ENCODE measurements at places on chromosomes 12 and 14. TPM values are rescaled to one million over a fixed set of nuclear protein-coding genes. Genes with fewer than 3 reads are reported as not detected.
A peak's percentile ranks its signal among the peaks of the same experiment; 100 is the strongest.

The P2RX2 gene
- total RNA-seq: not detected

The MMP19 gene
- 0.10 TPM for total RNA-seq

DNA sequence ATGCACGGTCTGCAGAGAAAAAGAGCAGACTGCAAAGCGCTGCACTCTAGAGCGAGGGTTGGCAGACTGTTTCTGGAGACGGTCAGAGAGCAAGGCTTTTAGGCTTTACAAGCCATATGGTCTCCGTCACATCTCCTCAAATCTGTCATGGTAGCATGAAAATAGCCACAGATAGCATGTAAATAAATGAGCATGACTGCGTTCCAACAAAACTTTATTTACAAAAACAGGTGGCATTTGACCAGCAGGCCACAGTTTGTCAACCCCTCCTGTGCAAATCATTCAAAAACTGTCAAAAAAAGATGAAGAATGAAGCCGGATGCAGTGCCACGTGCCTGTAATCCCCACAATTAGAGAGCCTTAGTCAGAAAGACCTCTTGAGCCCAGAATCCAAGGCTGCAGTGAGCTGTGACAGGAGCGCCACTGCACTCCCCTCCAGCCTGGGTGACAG lies 18.9 kb downstream of the SYNE3 start:
- no peak for DNase-seq

DNA sequence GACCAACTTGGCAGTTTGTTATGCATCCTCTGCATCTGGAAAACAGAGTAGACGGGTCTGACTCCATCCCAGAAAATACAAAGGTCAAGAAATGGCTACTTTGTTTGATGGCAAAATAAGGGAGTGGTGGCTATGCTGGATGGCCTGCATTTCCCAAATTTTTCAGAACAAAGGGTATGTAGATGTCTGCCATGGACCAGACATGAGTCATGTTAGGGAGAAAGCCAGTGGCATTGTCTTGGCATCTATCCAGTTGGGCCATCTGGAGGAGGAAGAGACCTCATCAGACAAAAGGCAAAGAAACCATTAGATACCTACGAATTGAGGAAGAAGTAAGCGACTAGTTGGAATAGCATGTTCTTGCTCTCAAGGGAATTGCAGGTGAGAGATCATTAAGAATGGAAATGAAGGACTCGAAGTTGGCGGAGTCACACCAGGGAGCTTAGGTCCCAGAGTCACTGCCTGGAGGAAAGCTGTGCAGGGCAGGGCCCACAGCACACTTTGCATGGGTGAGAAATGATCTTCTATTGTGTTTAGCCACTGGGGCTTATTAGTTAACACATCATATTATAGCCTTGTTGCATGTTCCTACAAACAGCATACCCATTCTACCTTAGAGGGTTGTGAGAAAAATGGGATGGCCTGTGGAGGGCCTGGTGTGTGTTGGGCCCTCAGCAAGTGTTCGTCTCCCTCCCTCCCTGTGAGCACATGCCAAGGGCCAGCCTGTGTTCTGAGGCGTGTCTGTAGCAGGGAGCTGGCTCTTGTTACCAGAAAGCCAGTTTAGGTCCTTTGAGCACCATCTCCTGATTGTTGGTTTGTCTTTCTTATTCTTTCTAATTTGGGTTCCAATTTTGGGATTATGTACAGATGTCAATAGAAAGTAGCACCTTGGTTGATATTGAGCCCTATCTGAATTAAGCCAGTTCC lies 119.4 kb downstream of the KTN1 start:
- DNase-seq: no peak

- no peak for DNase-seq
These were observed 267.9 kb downstream of the TMTC2 start for GRCh38 chr12:82954572-82954971.

GRCh38 chr12:102565555-102565954 lies 85.2 kb upstream of the IGF1 start:
- no peak for DNase-seq

The PRB2 gene
- not detected for total RNA-seq

DNA sequence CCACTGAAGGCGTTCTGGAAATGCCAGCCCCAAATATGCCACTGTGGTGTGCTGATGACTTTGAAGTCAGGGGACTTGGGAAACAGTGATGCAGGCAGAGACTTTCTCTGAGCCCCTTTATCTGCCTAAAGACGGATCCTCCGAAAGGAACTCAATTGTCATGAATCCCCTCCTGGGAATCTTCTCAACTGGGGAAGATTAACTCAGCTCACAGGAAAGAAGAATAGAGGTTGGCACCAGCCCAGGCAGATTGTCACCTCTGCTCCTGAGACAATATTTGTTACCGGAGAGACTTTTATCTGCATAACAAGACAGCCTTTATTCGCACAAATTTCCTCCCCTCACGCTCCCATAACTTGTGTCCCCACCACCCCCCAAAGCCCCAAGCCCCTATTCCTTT lies 414.4 kb downstream of the FUT8 start:
- no peak for DNase-seq

DNA sequence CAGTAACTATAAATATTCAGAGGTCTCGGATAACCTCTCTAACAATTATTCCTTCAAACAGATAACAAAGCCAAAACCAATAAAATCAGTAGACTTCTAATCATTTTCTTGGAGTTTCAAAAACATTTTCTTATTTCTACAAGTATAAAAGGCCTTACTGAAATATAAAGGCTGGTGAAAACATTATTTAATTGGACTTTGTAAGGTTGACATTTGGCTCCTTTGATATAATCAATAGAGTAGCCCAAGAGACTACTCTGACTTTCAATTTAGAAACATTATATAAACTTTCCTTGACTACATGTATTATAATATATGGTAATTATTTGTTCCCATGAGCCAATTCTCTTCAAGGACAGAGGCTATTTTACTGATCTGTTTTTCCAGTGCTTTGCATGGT lies 68.3 kb downstream of the OSBPL8 start:
- DNase-seq: no peak

DNA sequence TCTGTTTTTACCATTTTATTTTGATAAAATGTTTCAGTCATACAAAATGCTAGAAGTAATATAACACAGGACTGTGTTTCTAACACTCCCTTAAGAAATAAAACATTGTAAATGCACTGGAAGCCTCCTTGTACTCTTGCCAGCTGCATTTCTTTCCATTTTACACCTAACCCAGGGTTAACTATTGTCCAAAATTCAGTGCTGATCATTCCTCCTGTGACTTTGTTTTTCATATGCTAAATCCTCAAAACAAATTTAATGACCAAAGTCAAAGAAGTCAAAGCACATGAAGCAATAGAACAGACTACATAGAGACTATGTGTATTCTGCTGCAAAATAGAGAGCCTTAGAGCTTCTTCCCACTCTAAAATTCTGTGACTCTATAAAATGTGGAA lies 420.3 kb upstream of the PRICKLE1 start:
- DNase-seq: no peak

GRCh38 chr14:38255408-38255672 lies 553 bp downstream of the CLEC14A start:
- peak; percentile 14 for DNase-seq

The SLC6A15 gene
- total RNA-seq: 0.30 TPM

The STON2 gene
- 0.14 TPM for total RNA-seq

DNA sequence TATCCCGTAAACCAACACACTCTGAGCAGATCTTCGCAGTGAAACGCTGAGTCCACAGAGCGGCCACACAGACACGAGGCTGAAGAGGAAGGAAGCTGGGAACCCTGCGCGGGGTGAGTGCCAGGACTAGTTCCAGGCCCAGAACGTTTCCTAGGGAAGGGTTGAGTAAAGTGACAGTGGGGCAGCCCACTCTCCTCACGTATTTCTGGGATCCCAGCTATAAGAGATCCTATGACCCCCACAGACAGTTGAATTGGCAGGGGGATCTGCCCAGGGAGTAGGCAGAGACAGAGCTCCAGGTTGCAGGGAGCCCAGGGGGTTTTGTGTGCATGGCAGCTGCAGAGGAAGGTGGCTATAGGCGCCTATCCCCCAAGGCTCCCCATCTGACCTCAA lies 51.1 kb downstream of the GTF2A1 start:
- peak; percentile 27 for DNase-seq
